ENCODE measurements at places on chromosomes 12 and 14.

DNA sequence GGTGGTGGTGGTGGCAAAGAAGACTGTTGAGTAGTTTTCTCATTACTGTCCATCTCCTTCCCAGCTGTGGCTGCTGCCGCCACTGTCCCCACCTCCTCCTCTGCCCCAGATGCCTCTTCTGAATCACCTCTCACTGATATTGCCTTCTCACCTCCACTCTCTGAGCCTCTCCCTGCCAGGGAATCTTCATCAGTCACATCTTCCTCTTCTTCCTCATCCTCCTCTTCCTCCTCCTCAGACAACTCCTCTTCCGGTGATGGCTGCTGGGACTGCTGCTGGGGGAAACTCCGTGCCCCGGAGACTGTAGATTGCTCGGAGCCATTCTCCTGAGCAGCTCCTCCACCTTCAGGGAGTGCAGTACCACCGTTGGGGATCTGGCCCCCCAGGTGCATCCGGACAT lies 2.9 kb downstream of the SALL2 start:
- DNase-seq, result no peak

- no peak for DNase-seq
Observed at GRCh38 chr14:91872517-91873470, 5.5 kb upstream of the TC2N start.

GRCh38 chr12:14840616-14841015 lies 2.7 kb downstream of the ART4 start:
- DNase-seq, result no peak

GRCh38 chr12:44000309-44000952 lies 164.6 kb downstream of the TMEM117 start:
- DNase-seq, result no peak

DNA sequence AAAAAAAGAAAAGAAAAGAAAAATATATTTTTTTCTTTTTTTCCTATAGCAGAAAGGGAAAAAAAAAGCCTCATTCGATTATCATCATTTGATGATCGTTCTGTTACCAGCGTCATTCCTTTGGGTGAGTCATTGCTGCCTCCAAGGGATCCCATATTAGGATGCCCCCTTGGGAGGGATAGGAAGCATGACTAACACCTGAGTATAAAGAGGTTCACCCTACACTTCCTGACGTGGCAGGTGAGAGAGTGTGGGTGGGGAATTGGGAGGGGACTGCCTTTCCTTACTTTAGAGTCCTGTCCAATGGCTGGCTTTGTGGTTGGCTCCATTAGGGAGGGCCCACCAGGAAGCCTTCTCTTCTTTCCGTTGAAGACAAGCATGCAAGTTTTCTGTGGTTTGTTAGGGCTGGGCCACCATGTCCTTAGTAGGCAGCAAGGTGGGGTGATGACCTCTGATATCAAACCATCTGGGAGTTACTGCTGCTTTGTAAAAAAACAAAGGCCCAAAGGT lies 56.1 kb upstream of the FUT8 start:
- DNase-seq, result no peak

DNA sequence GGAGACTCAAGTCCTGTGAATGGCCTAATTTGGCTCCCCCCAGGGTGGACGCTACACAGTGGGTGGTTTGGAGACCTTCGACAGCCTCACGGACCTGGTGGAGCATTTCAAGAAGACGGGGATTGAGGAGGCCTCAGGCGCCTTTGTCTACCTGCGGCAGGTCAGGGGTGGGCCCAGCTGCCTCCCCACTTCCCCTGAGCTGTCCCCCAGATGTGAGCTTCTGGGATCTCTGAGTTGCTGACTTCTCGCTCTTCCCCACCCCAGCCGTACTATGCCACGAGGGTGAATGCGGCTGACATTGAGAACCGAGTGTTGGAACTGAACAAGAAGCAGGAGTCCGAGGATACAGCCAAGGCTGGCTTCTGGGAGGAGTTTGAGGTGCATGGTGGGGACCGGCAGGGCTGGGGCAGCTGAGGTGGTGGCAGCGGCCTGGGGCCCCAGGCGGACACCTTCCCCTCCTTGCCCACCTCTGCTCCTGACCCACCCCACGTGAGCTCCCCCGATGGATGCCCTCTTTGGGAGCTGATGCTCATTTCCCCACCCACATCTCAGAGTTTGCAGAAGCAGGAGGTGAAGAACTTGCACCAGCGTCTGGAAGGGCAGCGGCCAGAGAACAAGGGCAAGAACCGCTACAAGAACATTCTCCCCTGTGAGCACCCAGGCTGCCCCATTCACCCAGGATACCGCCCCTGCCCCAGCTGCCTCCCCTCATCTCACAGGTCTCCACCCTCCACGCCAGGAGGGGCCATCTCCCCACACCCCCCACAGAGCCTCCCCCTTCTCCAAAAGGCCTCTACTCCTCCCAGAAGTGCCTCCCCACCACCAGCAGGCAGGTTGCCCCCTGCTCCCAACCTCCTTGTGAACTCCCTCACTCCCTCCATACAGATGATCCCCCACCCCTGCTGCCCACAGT lies 4.2 kb downstream of the PTPN6 start:
- no peak for DNase-seq

GRCh38 chr12:116370004-116370404 lies 92.5 kb upstream of the MED13L start:
- DNase-seq, result no peak

DNA sequence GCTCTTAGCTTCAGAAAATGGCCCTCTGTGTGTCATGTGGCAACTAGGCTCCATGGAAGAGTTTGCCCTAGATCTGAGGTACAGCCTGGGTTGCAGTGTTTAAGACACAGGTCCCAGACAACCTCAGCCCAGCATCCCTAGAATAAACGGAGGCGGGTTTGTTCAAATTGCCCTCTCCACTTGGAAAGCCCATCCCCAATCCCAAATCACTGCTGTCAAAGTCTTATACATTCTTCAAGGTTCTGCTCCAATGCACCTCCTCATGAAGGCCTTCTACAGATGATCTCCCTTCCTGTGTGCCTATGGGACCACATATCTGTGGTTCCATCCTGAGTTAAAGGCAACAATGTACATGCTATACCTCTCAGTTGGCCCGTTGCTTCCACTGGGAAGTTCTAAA lies 289.8 kb downstream of the DPF3 start:
- no peak for DNase-seq

DNA sequence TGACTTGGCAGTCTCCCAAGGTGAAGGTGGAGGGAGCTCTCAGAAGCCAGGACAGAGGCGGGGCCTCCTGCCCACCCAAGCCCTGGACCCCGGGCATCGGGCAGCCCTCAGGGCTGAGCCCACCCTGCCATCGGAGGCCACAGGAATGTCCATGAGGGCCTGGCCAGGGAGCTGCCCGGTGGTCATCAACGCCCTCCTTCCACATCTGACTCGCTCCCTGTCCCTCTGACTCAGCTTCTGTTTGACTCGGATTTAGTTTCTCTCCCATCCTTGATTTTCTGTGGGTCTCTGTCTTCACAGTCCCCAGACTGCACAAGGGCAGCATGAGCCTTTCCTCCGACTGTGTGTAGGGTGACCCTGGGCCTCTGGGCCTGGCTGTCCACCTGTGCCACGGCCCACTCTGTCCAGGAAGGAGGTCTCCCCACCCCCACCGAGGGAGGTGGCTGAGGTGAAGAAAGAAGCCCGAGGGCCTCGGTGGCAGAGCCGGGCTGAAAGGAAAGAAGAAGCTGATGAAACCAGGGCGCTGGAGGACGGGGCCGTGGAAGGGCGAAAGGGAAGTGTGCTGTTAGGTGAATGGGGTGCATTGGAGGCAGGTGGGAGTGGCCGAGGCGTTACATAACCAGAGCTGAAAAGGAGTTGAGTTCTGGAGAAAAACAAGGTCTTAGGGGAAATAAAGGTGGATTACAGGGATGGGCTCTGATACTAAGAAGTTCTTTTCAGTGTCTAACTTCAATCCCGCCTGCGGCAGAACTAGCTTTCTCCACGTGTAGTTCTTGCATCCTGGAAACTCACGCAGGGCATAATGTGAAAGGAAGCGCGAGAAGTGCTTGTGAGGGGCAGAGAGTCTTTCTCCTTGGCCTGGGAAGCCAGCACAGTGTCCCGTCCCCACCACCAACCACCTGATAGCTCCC lies 16.7 kb upstream of the TMEM106C start:
- no peak for DNase-seq

DNA sequence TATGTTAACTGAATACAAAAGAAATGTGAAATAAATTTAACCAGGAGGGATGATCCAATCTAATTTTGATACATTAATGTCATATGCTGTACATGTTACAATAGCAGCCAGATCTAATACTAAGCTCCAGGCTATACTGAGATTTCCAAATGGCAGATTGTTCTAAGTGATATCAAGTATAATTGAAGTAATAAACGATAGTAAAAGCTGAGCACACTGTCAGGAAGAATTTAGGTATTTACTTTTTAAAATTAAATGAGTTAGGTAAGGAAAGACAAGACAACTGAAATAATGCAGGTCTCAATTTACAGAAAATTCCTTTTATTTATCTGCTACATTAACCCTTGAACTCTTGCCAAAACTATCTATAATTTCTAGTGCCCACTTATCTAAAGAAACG lies 39.9 kb downstream of the INSM2 start:
- DNase-seq, result no peak

DNA sequence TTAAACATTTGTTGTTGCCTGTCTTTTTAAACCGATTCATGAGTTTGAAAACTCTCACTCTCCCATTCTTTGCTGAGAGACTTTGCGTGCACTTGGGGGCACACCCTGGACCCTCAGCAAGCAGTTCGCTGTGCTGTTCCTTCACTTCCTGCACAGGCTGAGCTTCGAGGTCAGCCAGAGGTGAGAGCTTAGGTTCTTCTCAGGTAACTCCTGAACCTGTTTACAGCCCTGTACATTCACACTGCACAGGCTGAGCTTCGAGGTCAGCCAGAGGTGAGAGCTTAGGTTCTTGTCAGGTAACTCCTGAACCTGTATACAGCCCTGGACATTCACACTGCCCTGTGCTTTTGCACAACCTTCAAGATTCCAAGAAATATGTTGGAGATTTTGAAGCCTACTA lies 9.8 kb upstream of the CLECL1 start:
- DNase-seq, result no peak
